ENCODE measurements at places on chromosomes 4 and X. TPM values are rescaled to one million over a fixed set of nuclear protein-coding genes. Genes with fewer than 3 reads are reported as not detected.

Gene EGF
- total RNA-seq = not detected

Gene DCX
- not detected for total RNA-seq

Gene CRLF2
- total RNA-seq = 0.63 TPM

Gene ADH1B
- not detected for total RNA-seq

Gene RBM46
- total RNA-seq = not detected

Gene BMPR1B
- not detected for total RNA-seq

Gene NXF2B
- total RNA-seq = not detected

Gene SMIM10L2A
- 0.06 TPM for total RNA-seq

Gene MAP7D2
- total RNA-seq = 1.2 TPM

Gene TMEM35A
- total RNA-seq = not detected

Gene PABPC4L
- not detected for total RNA-seq

Gene HPGDS
- total RNA-seq = not detected

Gene CYP4V2
- total RNA-seq = 1.9 TPM

Gene CNOT6L
- total RNA-seq = 90.9 TPM

Gene PCDH11X
- total RNA-seq = not detected

Gene CFAP47
- not detected for total RNA-seq

Gene AREG
- 0.85 TPM for total RNA-seq

Gene ADAD1
- total RNA-seq = not detected

Gene TLR1
- 5.9 TPM for total RNA-seq

Gene ALAS2
- total RNA-seq = not detected

Gene ZFP42
- total RNA-seq = not detected

Gene MMRN1
- total RNA-seq = 0.17 TPM
